ENCODE measurements at places on chromosomes 1 and 21.

DNA sequence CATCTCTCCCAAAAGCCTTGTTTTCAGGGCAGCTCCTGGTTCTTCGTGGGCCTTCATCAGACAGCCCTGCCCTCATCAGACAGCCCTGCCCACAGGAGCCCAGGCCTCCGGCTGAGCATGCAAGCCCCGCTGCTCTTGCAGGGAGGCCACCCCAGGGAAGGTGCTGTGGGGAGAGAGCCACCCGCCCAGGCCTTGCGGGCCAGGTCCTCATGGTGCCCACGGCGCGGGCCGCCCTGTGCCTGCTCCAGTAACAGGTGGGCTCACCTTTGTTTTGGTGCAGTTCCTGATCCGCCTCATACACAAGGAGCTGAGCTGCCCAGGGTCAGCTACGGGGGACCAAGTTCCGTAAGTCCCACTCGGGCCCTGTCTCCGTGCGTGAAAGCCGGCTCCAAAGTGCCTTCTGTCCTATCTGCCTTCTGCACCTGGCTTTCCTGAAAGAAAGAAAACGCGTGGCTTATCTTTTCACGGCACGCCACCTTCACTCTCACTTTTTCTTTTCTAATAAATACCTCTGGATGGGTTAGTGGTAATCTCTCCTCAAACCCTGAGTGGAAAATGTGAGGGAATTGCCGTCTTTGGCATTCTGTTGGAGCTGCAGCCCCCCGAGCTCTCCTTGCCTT lies 65.9 kb downstream of the SLC37A1 start:
- no peaks in the 10 kb centered on the region for H3K27me3 ChIP-seq
- no peak overlapping the region for H3K27ac ChIP-seq
- no peak for DNase-seq
- H3K4me1 ChIP-seq, result no peaks in the 10 kb centered on the region
- no peaks in the 10 kb centered on the region for H3K36me3 ChIP-seq
- no peak overlapping the region for H3K4me3 ChIP-seq

GRCh38 chr1:19563324-19564097 lies 78.2 kb upstream of the CAPZB start:
- no peaks in the 10 kb centered on the region for H3K36me3 ChIP-seq
- H3K27me3 ChIP-seq, result no peaks in the 10 kb centered on the region
- DNase-seq, result no peak
- H3K4me1 ChIP-seq, result no peaks in the 10 kb centered on the region

DNA sequence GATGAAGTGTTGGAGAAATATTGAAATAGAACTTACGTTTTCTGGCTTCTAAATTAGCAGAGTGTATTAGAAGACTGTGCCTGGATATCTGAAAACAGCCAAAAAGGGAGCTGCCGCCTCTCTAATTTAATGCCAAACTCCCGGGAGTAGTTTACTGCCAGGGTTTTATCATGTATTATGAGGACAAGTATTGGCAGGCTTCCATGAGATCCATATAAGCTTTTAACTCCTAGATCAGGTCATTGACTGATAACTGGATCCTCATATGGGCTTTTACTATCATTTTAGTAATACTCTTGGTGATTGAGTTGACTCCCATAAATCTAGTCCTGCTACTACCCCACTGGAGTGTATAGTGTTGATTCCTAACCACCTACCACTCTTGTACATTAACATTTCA lies 178.4 kb upstream of the CXADR start:
- no peak overlapping the region for H3K27ac ChIP-seq
- H3K4me3 ChIP-seq, result no peak overlapping the region
- no peak for DNase-seq

GRCh38 chr1:53069663-53070327 lies 7.8 kb downstream of the PODN start:
- no peak for DNase-seq
- no peaks in the 10 kb centered on the region for H3K4me1 ChIP-seq
- no peak overlapping the region for H3K4me3 ChIP-seq
- H3K36me3 ChIP-seq, result no peaks in the 10 kb centered on the region
- H3K27ac ChIP-seq, result no peak overlapping the region

- H3K27me3 ChIP-seq, result no peaks in the 10 kb centered on the region
- no peak overlapping the region for H3K4me3 ChIP-seq
- no peaks in the 10 kb centered on the region for H3K36me3 ChIP-seq
- no peak for DNase-seq
- no peaks in the 10 kb centered on the region for H3K4me1 ChIP-seq
- H3K27ac ChIP-seq, result no peak overlapping the region
These were observed 288.5 kb upstream of the RUNX1 start for GRCh38 chr21:35337573-35337972.

DNA sequence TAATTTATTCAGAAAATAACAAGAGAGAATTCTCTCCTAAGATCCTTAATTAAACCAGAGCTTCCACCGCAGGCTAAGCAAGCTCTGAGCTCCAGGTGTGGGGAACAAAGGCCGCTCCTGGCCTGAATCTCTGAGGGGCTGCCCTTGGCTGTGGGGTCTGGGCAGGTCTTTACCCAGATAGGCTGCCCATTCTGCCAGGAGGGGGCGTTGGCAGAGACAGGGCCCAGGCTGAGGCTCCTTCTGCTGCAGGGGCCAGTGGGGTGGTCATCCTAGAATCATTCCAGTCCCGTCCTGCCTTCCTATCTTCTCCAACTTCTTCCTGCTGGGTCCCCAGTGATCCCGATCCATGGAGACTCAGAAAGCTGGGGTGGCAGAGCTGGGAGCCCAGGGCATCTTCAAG lies 82.9 kb upstream of the POU3F1 start:
- peaks cover 3% of the 10 kb centered on the region for H3K4me1 ChIP-seq
- no peak overlapping the region for H3K4me3 ChIP-seq
- no peaks in the 10 kb centered on the region for H3K27me3 ChIP-seq

DNA sequence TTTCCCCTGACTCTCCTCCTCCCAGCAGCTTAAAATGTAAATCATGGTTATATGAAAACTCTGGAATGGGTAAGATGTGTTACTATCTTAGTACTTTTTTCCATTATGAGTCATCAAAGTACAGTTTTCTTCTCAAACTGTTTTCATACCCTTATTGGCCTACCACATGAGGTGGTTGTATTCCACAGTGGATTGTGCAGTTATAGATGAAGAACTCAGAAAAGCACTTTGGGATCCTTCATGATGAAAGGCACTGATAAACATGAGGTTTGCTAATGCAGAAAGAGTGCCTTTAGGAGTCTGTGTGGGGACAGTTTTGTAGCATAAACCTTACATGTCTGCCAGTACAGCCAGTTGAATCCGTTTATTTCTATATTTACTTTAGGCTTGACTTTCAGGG lies 32.0 kb upstream of the MYOCOS start:
- H3K36me3 ChIP-seq, result peaks cover 17% of the 10 kb centered on the region
- H3K27ac ChIP-seq, result no peak overlapping the region
- no peaks in the 10 kb centered on the region for H3K4me1 ChIP-seq
- H3K4me3 ChIP-seq, result no peak overlapping the region
- no peaks in the 10 kb centered on the region for H3K27me3 ChIP-seq
- no peak for DNase-seq

DNA sequence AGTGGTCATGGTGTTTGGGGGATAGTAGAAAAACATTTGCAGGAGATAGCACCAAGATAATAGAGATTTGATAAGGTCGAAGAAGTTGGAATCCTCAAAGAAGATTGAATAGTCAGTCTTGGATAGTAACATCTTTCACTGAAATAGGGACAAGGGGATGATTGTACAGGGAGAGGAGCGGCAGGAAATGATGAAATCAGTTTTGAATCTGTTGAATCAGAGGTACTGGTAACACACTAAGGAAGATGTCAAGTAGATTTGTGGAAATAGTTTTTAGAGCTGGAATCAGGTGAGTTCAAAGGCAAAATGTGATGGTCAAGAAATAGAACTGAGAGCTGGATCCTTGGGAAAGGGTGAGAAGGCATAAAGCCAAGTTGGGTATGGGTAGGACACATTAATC lies 26.5 kb downstream of the CAP1 start:
- no peaks in the 10 kb centered on the region for H3K4me1 ChIP-seq
- H3K27me3 ChIP-seq, result no peaks in the 10 kb centered on the region
- peaks cover 44% of the 10 kb centered on the region for H3K36me3 ChIP-seq
- H3K4me3 ChIP-seq, result no peak overlapping the region
- DNase-seq, result no peak

DNA sequence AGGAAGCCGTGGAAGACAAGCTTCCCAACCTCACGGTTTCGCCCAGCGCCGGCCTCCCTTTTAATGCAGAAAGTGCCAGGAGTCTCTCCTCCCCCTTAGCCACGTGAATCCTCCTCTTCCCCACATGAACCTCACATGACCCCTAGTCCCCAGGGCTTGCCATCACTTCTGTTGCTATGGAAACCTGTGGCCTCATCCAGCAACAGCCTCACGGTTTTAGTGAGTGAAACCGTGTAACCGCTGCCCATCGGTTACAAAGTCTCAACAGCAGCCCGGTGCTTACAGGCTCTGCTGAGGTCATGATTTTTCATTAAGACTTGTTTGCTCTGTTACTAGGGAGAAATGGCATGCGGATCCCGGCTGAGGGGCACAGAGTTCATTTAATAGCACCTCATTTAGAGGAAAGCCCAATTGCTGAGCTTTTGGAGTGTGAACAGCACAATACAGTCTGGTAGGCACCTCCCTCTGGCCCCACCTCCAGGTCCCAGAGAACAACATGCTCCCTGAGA lies 143.2 kb upstream of the BACE2 start:
- no peaks in the 10 kb centered on the region for H3K4me1 ChIP-seq
- no peak overlapping the region for H3K27ac ChIP-seq

DNA sequence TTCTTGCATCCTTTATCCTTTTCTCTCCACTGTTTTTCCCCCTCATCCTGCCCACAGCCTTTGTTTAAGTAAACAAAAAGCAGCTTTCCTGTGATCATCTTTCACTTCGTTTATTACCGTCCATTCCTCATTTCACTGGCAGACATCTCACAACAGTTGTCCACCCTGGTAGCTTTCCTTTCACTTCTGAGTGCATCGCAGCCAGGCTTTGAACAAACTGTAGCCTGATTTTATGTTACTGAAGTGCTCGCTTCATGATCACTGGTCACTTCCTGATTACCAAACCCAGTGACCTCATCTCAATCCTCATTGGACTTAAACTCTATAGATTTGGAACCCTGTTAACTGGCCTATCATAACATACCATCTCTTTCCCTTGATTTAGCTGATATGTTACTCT lies 67.7 kb downstream of the SDCCAG8 start:
- H3K36me3 ChIP-seq, result no peaks in the 10 kb centered on the region
- DNase-seq, result no peak
- no peak overlapping the region for H3K27ac ChIP-seq

DNA sequence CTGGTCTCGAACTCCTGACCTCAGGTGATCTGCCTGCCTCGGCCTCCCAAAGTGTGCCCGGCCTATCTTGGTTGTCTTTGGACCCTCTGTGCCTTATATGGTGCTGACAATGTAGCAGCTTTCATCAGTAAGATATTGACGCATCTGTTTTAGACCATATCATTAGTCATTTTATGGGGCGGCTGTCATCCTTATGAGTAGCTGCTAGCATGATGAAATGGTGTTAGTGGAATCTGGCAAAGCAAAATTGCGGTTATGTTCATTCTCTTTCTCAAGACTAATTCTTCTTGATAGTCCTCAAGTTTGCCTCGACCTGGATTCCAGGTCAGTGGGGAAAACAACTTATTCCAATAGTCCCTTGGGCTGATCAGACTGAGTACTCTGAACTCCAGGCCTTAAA lies 199.9 kb downstream of the PRDM2 start:
- no peak overlapping the region for H3K4me3 ChIP-seq
- no peaks in the 10 kb centered on the region for H3K27me3 ChIP-seq
- H3K27ac ChIP-seq, result no peak overlapping the region
- H3K4me1 ChIP-seq, result no peaks in the 10 kb centered on the region

DNA sequence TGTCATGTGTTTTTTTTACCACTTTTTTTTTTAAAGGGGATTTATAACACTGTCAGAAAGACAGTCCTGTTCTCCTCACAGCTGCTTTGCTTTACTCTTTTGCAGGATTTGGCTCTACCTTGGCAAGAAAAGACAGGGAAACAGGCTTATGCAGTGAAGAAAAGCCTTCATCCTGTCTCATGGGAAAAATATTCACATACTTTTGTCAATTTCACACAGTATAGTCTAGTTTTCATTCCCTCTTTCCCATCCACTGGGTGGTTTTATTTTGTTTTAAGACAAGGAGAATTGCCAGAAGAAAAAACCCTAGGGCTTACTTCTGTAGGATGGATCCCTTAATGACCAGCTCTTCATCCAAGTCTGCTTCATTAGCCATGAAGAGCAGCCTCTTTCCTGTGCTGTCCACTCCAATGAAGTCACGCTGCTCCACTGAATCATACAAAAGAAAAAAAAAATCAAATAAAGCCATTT lies 60.0 kb downstream of the EIF2B3 start:
- no peaks in the 10 kb centered on the region for H3K4me1 ChIP-seq
- H3K27me3 ChIP-seq, result no peaks in the 10 kb centered on the region
- H3K4me3 ChIP-seq, result no peak overlapping the region
- no peak for DNase-seq

DNA sequence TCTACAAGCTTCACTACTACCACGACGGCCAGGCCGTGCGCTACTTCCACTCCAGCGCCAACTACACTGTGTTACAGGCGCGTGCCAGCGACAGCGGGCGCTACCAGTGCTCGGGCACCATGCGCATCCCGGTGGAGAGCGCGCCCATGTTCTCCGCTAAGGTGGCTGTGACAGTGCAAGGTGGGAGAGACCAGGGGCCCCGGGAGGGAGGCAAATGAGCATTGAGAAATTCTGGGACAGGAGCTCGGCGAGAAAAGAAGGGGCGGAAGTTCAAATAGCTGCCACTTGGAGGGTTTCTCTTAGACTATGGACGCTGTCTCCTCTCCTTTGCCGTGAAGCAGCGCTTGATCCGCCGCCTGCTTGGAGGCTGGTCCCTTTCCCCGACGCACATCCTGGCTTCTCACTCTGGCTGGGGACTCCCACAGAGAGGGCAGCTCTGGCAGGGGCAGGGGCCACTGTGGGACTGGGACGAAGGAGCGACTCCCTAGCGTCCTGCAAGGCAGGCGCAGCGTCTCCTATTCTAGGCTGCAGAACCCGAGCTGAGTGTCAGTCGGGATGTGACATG lies 4.6 kb downstream of the FCRLB start:
- no peaks in the 10 kb centered on the region for H3K4me1 ChIP-seq
- H3K4me3 ChIP-seq, result peak overlapping the region; percentile 78
- no peak overlapping the region for H3K27ac ChIP-seq
- H3K36me3 ChIP-seq, result no peaks in the 10 kb centered on the region

- no peaks in the 10 kb centered on the region for H3K27me3 ChIP-seq
- peak overlapping the region; percentile 95 for H3K4me3 ChIP-seq
- DNase-seq, result no peak
- H3K36me3 ChIP-seq, result no peaks in the 10 kb centered on the region
These were observed 2.0 kb downstream of the RPRD2 start for GRCh38 chr1:150365941-150366340.

DNA sequence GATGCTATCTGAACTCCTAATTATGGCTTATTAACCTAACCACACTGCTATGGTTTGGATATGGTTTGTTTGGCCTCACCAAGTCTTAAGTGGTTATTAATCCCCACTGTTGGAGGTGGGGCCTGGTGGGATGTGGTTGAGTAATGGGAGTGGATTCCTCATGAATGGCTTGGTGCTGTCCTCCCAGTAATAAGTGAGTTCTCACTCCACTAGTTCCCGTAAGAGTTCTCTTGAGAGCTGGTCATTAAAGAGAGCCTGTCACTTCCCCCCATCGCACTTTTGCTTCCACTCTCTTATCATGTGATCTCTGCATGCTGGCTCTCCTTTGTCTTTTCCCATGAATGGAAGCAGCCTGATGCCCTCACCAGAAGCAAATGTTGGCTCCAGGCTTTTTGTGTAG lies 328.8 kb downstream of the PLA2G4A start:
- no peak overlapping the region for H3K27ac ChIP-seq
- no peaks in the 10 kb centered on the region for H3K4me1 ChIP-seq
- H3K27me3 ChIP-seq, result no peaks in the 10 kb centered on the region
- no peak overlapping the region for H3K4me3 ChIP-seq
- H3K36me3 ChIP-seq, result no peaks in the 10 kb centered on the region

Data from iPS DF 6.9 (cell line).